ENCODE measurements at places on chromosomes 2 and 18. TPM values are rescaled to one million over a fixed set of nuclear protein-coding genes. Genes with fewer than 3 reads are reported as not detected.
A peak's percentile ranks its signal among the peaks of the same experiment; 100 is the strongest.

GRCh38 chr2:122486705-122487415, 731.4 kb downstream of the TSN start:
- no peak for DNase-seq

SMC6 gene
- total RNA-seq = 12.1 TPM

ZNF513 gene
- total RNA-seq = 6.0 TPM

- DNase-seq = peak; percentile 28
These were observed 148.1 kb downstream of the DYSF start for GRCh38 chr2:71601136-71602114.

GRCh38 chr2:83331810-83332209, 1127.3 kb downstream of the SUCLG1 start:
- DNase-seq = no peak

ALK gene
- 0.16 TPM for total RNA-seq

LYG1 gene
- not detected for total RNA-seq

RGPD3 gene
- total RNA-seq = 0.08 TPM

DNA sequence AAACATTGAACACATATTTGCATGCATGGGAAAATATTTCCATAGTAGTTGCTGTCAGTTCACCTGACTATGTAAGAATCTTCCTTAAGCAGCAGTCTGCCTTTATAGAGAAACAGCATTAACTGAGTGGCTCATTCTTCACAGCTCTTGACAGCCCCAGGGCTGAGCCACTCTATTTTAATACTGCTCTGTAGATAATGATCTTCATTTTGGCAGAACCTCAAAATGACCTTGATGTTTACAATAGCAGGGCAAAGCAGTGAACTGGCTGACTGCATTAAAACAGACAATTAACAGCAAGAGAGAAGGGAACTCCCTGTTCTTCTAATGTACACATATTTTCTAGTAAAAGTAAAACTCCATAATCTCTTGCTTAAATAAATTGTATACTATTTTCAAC, 580.6 kb upstream of the SOX11 start:
- no peak for DNase-seq

DNA sequence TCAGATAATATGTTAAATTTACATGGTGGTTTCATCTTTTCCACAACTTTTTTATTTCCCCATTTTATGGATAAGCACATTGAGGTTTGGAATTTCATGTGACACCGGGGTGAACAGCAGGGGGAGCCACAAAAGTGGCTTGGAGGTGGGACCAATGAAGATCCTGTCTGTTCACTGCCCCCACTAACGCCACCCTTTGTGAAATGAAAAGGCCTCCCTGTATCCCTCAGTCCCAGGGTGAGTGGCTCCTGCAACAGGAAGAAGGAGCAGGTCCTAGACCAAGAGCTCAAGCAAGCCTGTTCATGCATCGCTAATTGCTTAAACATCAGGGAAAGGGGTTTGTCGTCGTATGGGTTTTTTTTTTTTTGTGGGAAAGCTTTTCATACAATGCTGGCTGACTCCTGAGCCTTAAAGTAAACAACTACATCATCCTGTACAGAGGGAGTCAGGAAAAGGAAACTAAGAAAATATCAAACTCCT, 267.8 kb upstream of the EPAS1 start:
- DNase-seq = peak; percentile 45

DNA sequence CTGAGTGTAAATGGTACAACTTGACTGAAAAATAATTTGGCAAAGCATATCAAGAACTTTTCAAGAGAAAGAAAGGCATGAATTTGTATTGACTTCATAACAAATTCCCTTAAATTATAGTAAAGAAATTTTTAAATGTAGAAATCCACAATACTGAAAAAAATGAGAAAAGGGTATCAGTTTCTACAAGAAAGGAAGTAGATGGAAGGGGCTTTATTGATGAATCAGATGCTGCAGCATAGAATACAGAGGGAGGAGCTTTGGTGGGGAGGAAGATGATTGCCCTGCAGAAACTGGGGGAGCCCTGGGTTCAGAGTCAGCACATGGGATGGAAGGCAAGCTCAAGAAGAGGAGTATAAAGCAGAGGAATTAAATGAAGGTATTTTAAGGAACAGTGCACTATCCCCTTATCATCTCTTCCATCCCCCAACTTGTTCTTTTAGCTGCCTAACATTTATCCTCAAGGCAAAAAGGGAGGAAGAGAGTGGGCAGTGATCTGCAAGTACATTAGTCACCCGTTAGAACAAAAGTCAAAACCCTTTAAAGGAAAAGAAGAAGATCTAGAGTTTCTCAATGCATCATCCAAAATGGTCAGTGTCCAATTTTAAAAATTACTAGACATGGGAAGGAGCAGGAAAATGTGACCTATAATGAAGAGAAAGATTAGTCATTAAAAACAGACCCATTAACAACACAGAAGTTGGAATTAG, 77.7 kb downstream of the KCTD18 start:
- no peak for DNase-seq

DNA sequence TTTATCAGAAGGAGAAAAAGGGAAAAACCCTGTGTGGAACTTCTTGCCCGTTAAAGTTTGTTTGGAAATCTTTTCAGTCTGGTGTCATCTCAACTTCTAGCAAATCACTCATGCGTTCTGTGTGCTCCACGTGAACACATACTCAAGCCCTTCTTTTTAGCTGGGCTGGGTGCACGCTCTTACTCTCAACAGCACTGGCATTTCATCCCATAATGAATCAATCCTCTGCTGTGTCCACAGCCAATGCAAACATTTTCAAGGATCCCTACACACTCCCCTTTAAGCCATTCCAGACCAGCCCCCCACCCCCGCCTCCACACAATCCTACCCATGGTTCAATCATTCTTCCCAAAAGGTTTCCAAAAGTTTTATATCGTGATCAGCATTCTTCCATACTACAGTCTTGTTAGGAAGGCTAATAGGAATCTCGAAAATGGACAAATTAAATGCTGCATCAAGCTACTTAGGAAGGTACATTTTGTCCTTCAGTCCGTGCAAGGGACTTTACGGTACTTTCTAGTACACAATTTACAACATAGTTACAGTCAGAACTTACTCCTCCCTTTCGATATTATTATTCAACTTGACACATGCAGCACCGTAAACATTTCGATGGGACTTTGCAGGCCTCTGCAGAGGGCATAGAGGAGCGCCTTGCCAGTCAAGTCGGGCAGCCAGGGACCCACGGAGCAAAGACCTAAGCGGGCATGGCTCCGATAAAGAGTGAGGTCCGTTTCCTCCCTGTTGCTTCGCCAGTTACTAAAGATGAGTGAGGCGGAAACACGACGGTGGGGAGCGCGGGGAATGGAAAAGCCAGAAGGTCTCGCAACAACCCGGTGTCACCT, 1.4 kb downstream of the PTGR3 start:
- DNase-seq = no peak

DNA sequence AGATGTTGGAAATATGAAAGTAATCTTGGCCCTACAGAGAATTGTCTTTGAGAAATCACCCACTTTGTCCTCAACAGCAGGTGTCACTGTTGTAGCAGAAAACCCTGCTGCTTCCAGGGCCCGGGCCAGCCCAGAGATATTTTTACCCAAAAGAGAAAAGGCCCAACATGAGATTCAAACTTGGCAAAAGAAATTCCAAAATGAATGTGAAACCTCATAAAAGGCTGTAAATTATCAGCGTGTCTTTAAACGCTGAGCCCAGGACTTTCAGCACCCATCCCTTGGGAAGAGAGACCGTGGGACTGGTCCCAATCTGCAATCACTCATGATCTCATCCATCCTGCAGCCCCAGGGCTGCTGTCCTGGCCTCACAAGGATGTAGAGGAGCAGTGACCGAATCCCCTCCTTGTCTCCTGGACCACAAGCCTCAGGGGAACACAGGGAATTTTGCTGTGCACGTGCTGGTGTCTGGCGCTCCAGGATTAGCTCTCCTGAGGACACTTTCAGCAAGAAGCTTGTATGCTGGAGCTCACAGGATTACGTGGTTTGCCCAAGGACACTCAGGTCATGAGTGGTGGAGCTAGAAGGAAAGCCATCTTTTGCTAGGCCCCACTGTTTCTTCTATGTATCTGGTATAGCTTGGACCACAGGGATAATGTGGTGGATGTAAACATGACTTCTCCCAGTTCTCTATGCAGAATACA, 202.1 kb downstream of the RNF144A start:
- peak; percentile 54 for DNase-seq

RTP5 gene
- total RNA-seq = not detected

GNLY gene
- total RNA-seq = 1.7 TPM

GRCh38 chr2:99598441-99598840, 108.6 kb upstream of the REV1 start:
- DNase-seq = no peak

DNA sequence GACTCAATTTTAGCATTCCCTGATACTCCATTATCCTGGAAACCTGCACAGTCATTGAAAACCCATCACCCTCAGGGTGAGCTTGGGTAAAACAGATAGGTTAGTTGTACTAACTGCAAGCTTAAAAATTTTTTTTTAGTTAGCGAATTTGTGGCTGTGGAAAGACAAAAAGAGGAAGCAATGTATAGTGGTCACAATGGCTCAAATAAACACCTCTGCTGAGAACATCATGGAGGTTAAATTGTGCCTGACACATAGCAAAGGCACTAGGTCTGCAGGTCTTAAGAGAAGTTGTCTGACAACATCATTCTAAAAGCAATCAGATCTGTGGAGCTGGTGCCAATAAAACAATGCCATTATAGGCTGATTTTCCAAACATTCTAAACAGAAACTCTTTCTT, 84.4 kb upstream of the CAVIN2 start:
- DNase-seq = no peak

DNA sequence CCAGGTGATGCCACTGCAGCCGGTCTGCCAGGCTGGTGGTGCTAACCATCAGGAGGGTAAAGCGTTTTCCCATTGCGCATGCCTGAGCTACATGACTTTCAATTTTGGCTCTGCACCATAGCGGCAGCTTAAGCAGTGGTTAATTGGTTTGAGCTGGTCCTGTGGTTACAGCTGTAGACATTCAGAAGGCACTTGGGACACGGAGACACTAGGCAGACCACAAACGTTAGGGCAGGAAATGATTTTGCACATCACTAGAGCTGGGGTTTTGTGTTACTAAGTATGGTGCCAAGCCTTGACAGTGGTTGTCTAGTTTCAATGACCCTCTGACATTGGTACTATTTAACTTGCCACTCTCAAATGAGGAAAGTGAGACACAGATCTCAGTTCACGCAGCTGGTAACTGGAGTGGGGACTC, 28.9 kb upstream of the CNOT11 start:
- no peak for DNase-seq

- DNase-seq = peak; percentile 80
These were observed 12.2 kb downstream of the BIN1 start for GRCh38 chr2:127094509-127095366.

GATA6 gene
- total RNA-seq = 56.0 TPM

GRCh38 chr2:130836501-130837174, at the start of gene ARHGEF4:
ARHGEF4 (plus strand) TSS chr2:130836914; CDS start chr2:130836954, 40 bp downstream.
- DNase-seq = no peak

GRCh38 chr18:77061281-77061945, 71.2 kb downstream of the MBP start:
- DNase-seq = no peak

- DNase-seq = no peak
These were observed 90.5 kb downstream of the ICOS start for GRCh38 chr2:204027091-204027490.

DNA sequence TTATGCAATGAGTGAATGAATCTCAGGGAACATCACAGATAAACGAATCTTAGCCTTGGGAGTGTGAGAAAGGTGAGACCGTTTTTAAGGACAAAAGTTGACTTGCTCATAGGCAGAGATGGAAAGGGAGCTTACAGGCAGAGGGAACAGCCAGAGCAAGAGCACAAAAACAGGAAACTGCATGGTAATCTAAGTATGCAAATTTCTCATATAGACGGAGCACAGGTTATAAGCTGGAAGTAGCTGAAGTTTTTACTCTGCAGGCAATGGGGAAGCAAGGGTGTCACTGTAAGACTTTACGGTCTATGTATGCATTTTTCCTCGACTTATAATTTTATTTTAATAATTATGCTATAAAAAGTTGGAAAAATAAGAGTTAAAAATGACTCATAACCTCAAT, 44.8 kb upstream of the STRN start:
- DNase-seq = no peak

FKBP1B gene
- total RNA-seq = 3.1 TPM

MATN3 gene
- total RNA-seq = 0.16 TPM

ANKRD62 gene
- total RNA-seq = not detected

MC2R gene
- total RNA-seq = not detected

DNA sequence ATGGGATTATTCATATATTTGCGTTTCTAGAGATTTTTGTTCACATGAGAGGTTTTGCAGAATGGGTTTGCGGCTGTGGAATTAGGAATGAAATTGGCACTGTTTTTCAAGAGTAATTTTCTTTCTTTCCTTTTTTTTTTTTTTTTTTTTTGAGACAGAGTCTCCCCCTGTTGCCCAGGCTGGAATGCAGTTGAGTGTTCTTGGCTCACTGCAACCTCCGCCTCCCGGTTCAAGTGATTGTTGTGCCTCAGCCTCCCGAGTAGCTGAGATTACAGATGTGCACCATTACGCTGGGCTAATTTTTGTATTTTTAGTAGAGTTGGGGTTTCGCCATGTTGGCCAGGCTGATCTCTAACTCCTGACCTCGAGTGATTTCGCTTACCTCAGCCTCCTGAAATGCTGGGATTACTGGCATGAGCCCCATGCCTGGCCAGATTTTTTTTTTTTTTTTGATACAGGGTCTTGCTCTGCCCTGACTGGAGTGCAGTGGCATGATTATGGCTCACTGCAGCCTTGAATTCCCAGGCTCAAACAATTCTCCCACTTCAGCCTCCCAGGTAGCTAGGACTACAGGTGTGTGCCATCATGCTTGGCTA, 65.3 kb downstream of the MIB1 start:
- peak; percentile 40 for DNase-seq

GPR155 gene
- total RNA-seq = 14.7 TPM

GRCh38 chr2:83058683-83059082, 1400.4 kb downstream of the SUCLG1 start:
- DNase-seq = no peak

DNA sequence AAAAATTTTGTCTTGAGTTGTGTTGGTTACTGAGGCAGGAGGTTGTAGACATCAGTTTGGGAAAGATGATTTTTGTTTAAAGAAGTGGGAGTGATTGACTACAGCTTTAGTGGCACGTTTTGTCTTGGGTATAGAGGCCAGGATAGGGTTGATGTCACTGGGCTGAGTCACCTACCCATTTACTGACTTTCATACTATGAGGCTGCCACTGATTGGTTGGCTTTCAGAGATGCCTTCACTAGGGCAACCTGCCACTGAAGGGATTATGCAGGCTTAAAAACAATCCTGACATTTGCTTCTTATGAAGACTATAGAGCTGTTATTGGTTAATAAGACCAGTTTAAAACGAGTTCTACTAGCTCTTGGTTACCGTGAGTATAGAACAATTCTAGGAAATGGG, 479.1 kb downstream of the SOX11 start:
- no peak for DNase-seq

SLC19A3 gene
- total RNA-seq = 2.1 TPM

DNA sequence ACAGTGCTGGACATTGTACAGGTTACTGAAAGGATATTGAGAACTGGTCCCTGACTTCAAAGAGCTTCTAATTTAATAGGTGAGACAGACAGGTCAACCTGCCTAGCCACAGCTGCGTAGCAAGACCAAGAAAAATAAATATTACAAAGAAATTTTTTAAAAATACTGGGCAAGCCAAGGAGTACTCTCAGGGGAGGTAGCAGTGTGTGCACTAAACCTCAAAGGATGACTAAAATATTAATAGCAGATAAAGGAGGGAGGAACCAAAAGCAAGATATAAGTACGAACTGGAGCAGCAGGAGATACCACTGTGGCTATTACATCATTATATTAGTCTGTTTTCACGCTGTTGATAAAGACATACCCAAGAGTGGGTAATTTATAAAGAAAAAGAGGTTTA, 14.9 kb downstream of the SCG2 start:
- DNase-seq = no peak

FTCDNL1 gene
- 3.3 TPM for total RNA-seq

- no peak for DNase-seq
These were observed 1606.4 kb upstream of the ACVR2A start for GRCh38 chr2:146238254-146238966.

ALPP gene
- total RNA-seq = not detected
